Cerebellum (tissue), 4 donors: ENCODE measurements at places on chromosomes 1 and 21.

- no peak for DNase-seq
Observed at GRCh38 chr21:45403133-45403824, 1.7 kb upstream of the COL18A1 start.

GRCh38 chr1:38332649-38333310, 286.2 kb upstream of the POU3F1 start:
- no peak for DNase-seq

- DNase-seq: peak; percentile 54
Observed at GRCh38 chr1:109530457-109531087, 9.1 kb upstream of the GPR61 start.

DNA sequence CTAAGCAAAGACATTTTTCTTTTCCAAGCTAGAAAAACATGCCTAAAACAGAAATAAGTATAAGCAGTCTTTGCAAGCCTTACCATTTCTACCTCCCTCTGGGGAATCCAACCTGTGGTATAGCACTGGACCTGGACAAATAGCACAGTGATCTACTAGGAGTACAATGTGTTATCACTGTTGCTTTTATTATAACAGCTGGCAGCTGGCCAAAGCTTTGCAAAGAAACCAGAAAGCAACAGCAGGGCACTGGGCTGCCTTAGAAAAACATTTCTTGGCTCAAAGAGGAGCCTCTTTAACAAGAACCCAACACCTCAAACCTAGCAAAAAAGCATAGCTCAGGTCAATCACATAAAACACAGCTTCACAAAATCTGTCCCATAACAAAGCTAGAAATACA, 294.5 kb upstream of the GREM2 start:
- DNase-seq: peak; percentile 51

DNA sequence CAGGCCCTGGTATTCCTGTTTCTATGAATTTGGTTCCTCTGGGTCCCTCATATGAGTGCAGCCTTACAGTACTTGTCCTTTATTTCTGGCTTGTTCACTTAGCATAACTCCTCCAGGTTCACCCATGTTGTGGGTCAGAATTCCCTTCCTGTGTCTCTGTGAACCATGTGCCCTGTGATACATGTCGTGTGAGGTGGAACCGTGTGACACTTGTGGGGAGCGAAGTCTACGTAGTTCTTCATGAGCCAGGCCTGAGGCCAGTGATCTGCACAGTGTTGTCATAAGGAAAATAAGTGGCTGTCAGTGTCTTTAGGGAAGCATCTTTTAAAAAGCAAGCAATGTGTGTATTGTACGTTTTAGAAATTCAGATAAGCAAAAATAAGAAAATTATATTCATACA, 122.8 kb downstream of the GALNT2 start:
- no peak for DNase-seq

DNA sequence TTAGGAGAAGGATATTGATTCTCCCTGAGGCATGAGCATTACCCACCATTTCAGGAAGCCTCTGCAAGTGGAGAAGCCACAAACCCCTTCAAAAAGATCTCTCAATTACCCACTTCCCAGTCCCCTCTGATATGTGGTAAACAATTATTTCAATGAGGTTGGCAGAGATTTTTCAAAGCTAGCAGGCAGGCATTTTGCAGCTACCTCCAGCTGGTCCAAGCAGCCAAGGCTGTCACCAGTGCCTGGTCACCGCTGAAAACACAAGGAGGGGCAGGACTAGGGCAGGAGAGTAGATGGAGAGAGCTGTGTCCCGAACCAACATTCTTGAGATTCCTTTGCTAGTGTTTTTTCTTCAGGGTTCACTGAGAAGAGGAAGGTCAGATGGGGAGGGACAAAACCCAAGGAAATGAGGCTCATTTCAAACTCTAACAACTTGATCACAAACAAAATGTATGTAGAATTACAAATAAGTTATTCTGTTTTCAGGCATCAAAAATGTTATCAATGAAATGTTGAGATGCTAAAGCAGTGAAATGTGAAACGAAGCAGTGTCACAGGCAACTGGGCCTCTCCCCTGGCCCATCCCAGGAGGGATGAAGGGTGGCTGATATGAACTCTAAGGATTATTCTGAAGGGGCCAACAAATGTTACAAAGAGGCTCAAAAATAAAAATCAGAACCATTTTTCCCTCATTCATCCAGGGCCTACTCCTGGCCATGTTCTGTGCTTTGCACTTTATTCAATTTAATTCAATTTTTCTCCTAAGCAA, 22.3 kb downstream of the APP start:
- DNase-seq: peak; percentile 24
